ENCODE measurements at places on chromosomes 4 and X.

- DNase-seq: no peak
Observed at GRCh38 chrX:17542123-17542522, 167.1 kb downstream of the NHS start.

GRCh38 chr4:170872794-170873193 lies 783.0 kb upstream of the AADAT start:
- no peak for DNase-seq

DNA sequence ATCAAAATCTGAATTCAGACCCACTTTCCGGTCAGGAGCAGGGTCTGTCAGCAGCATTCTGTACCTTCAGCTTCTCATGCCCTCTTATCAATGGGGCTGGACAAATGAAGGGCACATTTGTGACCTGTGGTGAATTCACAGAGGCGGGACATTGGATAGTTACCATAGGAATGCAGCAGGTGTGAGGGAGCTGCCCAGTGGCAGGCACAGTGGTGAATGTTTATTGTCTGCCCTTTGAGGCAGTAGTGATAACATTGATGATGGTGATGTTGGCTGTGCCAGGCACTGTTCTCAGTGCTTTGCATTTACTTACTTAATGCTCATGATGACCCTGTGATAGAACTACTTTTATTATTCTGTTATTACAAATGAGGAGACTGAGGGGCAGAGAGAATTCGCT lies 101.2 kb upstream of the KIT start:
- DNase-seq: no peak

DNA sequence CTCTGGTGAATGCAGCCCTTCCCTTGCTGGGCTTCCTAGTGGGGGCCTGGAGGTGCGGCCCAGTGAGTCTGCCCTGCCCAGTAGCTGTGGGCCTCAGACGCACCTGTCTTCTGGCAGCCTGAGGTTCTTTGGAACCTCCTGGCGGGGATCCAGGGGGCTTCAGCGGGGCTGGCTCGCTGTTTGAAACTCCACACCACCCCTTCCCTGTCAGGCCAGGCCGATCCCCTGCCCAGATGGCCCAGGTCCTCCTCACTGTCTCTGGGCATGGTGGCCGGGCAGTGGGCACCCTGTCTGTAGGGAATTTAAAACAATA lies 10.7 kb upstream of the NKX1-1 start:
- no peak for DNase-seq

- DNase-seq: no peak
Observed at GRCh38 chr4:40211224-40212185, 14.7 kb downstream of the RHOH start.

GRCh38 chr4:168273838-168274237 lies 44.7 kb downstream of the DDX60 start:
- no peak for DNase-seq

DNA sequence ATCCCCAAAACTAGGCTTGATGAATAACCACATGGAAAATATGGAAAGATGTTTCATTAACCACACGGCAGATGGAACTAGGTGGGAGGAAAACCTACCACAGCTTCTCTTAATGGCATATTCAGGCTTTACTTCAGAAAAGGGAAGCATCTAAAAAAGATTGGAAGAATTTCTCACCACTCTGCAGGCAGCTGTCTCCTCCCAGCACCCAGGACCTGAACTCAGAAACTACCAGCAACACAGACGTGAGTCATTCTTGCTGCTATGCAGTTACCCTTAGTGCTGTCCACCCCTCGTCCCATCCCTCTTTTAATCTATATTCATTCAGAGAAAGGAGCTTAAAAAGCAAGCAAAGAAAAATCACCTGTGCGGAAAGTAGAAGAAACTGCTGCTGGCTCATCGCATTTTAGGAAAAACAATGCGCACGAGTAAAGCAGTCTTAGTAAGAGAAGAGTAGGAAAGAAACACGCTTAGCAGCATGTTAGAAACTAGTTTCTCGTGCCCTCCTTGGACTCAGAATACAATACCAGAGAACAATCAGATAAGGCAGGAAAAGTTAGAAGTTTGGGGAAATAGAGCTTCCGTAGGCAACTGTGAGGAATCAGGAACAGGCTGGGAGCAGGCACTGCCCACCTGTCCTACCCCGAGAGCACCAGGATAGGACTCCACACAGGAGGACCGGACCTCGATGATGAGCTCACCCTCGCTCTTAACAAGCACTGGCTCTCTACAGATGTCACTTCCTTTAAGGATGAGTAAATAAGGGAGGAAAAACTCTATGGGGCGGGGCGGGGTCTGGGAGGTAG lies 48.1 kb upstream of the ENPP6 start:
- DNase-seq: no peak

- DNase-seq: no peak
Observed at GRCh38 chr4:181690498-181690897, 552.7 kb upstream of the TENM3 start.

All from activated naive CD8-positive, alpha-beta T cell treated with anti-CD3 and anti-CD28 coated beads, Interleukin-2, amount 50 U/mL, for 16 hours (primary cell).